ENCODE measurements at places on chromosomes 16 and 17.
A peak's percentile ranks its signal among the peaks of the same experiment; 100 is the strongest.

DNA sequence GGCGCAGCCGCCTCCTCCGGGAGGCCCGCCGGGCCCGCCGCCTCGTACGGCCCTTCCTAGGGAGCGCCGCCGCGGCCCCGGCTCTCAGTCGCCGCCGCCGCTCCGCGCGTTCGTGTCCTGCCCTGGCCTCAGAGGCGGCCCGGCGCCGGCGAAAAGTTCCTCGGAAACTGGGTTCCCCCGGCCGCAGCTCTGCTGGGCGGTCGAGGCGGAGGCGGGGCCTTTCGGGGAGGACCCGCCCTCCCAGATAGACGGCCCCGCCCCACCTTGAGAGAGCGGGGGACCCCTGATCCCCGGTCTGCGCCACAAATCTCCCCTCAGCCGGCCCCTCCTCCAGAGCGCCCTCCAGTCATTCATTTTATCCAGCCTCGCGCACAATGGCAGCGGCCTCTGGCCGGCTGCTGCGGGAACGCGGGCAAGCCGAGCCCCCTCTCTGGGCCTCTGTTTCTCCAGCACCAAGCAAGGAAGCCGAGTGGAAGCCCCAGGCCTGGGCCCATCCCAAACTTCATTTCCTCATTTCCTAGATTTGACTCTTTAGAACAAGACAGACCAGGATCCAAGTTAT is at the start of gene SREBF1:
TSS of gene SREBF1 (minus strand) at position 169 of the 562 bp plus-strand sequence. CDS start 169 bp downstream, outside the sequence.
- H3K27ac ChIP-seq: peak within 1 kb of the TSS; percentile 94
- peaks cover 77% of the 10 kb centered on the region for H3K4me1 ChIP-seq
- H3K27me3 ChIP-seq: no peaks in the 10 kb centered on the region
- H3K4me3 ChIP-seq: peak within 1 kb of the TSS; percentile 80

DNA sequence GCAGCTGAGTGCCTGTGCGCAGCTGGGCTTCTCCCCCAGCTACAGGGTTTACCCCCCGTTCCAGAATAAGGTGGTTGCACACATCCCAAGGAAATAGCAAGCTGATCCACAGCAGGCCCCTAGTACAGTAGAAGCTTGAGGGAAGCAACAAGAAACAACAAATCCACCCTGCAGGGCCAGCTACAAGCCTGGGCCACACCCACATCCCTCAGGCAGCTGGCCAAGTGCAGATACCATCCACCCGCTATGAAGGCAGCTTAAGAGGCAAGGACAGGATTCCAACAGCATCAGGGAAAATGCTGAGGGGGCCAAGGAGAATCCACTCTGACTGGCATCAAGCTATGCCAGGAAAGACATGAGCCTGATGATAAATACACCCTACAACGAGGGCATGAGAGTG is 66.9 kb upstream of the RCVRN start:
- no peak for DNase-seq
- no peaks in the 10 kb centered on the region for H3K27me3 ChIP-seq

GRCh38 chr17:37213927-37214326 is 161.9 kb upstream of the C17orf78 start:
- H3K27ac ChIP-seq: no peak overlapping the region
- no peak overlapping the region for H3K4me3 ChIP-seq
- peaks cover 7% of the 10 kb centered on the region for H3K36me3 ChIP-seq
- no peaks in the 10 kb centered on the region for H3K4me1 ChIP-seq

- no peaks in the 10 kb centered on the region for H3K4me1 ChIP-seq
- H3K4me3 ChIP-seq: no peak overlapping the region
- H3K36me3 ChIP-seq: no peaks in the 10 kb centered on the region
- H3K27me3 ChIP-seq: peaks cover 6% of the 10 kb centered on the region
Observed at GRCh38 chr17:5978496-5978895, 91.7 kb upstream of the WSCD1 start.

DNA sequence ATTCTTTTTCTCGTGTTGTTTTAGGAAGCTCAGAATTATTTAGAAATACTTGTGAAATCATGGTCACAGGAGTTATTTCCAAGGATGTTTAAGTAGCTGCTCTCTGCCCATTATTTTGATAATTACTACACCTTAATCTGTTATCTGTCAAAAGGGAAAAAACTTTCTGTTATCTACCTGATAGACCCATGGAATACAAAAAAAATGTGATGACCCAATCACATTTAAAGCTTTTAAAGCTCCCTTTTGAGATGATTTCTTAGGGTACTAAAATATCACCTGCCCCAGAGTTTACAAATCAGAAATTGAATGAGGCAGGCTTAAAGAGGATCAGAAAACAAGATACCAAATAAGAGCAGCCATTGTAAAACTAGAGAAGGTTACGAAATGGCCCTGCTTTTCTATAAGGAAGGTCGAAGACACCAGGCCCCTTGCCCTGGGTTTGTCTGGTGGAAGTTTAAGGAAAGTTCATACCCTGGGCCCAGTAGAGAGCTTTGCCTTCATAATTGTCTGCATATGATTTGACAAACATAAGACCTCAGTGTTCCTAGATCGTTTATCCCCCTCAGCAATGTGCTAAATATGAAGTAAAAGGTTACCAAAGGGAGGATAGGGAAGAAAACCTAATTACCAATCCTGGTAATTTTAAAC is 149.9 kb upstream of the TBX2 start:
- no peaks in the 10 kb centered on the region for H3K27me3 ChIP-seq
- H3K4me3 ChIP-seq: no peak overlapping the region
- H3K27ac ChIP-seq: no peak overlapping the region
- peaks cover 14% of the 10 kb centered on the region for H3K4me1 ChIP-seq
- no peaks in the 10 kb centered on the region for H3K36me3 ChIP-seq
- DNase-seq: no peak
